ENCODE measurements at places on chromosomes 5 and 9.

DNA sequence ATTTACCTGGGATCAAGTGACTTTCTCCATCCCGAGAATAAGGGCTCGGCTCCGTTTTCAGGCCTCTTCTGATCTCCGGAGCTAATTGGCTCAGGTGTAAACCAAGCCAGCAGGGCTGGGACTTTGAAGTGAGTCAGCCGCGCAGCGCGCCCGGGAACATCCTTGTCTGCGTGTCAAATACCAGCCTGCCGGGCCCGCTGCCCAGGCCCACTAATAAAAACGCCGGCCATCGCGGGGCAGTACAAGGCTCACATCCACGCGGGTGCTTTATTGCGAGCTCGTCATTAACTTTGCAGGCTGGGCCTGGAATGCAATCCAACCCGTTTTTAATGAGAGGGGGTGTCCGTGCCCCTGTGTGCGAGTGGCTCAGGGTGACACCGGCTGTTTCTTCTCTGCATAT is 416.8 kb downstream of the IRX2 start:
- no peak for DNase-seq

GRCh38 chr9:8088477-8088876 is 288.9 kb upstream of the DMAC1 start:
- no peak for DNase-seq

GRCh38 chr9:7780261-7780988 is 19.2 kb downstream of the DMAC1 start:
- DNase-seq, result no peak

- no peak for DNase-seq
Observed at GRCh38 chr5:138457531-138458275, 7.6 kb upstream of the EGR1 start.

DNA sequence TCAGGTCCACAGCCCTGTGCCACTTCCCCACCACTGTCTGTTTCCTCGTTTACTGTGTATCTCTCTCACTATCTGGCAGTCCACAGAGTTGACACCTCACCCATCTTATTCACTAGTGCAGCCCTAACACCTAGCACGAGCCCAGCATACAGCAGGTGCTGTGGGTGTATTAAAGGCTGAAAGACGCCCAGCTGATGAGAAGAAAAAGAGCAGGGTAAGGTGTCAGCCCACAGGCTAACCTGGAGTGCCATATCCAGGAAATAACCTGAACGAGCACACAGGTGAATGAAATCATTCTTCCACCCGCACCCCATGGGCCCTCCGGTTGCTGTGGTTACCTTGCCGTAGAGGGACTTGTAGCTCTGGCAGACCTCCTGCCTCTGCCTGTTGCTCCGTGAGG is 18.6 kb downstream of the ANXA6 start:
- DNase-seq, result no peak

- DNase-seq, result no peak
Observed at GRCh38 chr9:13070612-13071595, 208.6 kb downstream of the MPDZ start.

DNA sequence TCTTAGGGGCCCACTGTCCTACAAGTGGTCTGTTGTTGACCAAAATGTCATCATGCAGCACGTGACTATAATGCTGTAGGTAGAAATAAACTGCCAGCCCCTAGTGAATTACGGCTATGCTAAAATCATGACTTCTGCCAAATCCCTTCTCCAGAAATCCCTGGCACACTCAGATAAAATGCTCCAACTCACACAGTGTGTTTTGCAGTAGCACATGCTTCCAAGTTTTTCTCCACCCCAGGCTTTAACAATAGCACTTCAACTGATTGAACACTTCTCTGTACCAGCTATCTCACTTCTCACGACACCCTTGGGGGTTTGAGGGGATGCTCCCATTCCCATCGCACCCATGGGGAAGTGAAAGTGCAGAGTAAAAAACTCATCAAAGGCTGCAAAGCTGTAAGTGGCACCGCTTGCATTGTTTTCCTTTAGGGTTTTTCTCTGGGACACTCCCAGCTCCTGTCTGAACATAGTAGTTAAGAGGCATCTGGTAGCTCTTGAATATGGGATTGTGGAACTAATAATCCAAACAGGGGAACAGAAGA is 151.0 kb upstream of the SLC24A2 start:
- no peak for DNase-seq

GRCh38 chr9:36823466-36823865 is 210.6 kb downstream of the PAX5 start:
- no peak for DNase-seq

DNA sequence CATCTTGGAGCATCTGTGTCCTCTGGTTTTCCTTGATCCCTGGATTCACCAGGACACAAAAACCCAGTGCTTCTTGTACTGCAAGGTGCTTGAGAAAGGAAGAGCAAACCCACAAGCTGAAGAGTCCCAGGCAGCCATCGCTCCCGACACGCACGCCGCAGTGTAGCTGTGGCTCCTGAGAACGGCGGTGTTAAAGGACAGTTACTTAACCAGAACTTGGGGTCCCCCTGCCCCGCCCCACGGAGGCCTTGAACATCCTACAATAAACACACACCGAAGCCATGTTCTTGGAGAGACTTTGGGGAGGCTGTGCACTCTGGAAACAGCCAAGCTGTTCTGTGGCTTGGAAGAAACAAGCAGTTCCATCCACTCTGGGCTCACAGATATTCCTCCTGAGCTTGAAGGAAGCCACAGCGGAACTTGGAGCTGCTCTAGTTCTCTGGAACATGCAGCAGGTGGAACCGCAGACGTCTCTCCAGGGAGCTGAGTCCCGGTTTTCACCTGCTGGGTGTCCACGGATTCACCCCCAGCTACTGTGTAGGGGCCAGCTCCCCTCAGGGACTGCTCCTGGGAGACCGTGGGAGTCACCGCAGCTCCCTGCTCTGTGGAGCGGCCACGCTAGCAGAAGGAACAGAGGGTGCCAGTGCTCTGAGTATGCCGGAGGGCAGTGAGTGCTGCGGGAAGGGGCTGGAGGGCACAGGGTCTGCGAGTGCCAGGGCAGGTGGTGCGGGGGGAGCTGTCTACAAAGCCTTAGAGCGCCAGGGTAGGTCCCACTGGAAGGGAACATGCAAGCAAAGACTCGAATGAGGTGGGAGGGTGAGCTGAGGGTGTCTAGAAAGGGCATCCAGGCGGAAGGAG is 107.3 kb downstream of the ADAMTS2 start:
- no peak for DNase-seq

- DNase-seq, result no peak
Observed at GRCh38 chr9:98807814-98808195, 335 bp downstream of the GALNT12 start.

- no peak for DNase-seq
Observed at GRCh38 chr5:169864483-169864882, 115.8 kb downstream of the INSYN2B start.

DNA sequence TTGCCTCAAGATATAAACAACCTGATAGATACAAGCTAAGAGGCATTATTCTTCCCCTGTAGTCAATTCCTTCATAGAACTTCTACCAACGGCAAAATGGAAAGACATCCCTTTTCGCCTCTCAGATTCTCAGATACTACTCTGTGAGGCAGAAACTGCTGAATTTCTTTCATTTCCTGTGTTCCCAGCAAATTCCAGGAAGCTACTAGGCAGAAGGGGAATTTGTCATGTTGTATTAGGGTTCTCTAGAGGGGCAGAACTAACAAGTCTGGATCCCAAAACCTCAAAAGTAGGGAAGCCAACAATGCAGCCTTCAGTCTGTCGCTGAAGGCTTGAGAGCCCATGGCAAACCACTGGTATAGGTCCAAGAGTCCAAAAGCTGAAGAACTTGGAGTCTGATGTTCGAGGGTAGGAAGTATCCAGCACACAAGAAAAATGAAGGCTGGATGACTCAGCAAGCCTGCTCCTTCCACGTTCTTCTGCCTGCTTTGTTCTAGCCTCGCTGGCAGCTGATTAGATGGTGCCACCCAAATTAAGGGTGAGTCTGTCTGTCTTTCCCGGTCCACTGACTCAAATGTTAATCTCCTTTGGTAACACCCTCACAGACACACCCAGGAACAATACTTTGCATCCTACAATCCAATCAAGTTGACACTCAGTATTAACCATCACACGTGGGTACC is 15.2 kb downstream of the RNF180 start:
- DNase-seq, result peak; percentile 29

DNA sequence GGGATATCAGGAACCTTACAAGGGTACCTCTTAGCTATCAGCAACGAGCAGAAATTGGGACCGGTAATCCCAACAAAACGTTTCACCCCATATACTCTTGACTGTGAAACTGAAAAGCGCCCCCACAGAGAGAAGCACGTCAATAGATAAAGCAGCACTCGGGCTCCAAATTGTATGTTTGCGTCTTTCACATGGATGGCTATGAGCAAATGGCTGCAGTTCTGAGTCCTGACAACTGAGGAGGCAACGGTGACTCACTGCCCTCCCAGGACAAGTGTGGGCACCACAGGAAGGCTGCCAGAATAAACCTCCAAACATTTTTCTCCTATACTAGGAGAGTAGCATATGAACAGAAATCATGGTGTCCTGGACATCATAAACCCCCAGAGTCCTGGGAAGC is 36.6 kb downstream of the SEMA4D start:
- DNase-seq, result peak; percentile 54

GRCh38 chr9:68476847-68477246 is 63.8 kb downstream of the TMEM252 start:
- DNase-seq, result no peak

- no peak for DNase-seq
Observed at GRCh38 chr9:98514841-98515240, 193.9 kb downstream of the GABBR2 start.

DNA sequence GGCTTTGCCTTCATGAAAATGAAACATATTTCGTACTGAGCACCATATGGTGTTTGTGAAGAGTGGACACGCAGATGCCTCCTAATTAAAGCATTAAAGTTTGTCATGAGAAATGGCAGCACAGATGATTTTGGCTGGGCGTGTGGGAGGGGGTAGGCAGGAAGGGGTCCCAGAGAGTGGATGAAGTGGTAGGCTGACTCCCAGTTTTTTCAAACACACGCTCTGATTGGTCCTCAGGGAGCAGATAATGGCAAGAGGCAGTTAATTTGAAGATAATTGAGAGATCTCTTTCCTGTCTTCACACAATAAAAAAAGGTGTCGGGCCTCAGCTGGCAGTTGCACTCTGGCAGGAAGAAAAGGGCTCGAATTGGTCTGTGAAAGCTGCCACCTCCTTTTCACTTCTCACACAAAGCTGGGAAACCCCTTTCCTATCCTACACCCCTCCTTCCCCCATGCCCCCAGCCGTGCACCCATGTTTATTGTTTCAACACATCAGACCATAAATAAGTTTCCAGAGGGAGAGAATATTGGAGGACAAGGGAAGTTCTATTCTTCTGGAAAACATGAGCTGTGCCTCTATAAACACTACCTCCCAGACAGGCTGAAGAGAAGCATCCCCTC is 429.6 kb downstream of the ARHGEF28 start:
- DNase-seq, result no peak
